ENCODE measurements at places on chromosomes 4 and X. TPM values are rescaled to one million over a fixed set of nuclear protein-coding genes. Genes with fewer than 3 reads are reported as not detected.

The SPANXN4 gene
- not detected for total RNA-seq

- H3K36me3 ChIP-seq: peaks cover 12% of the 10 kb centered on the region
- H3K4me3 ChIP-seq: no peak overlapping the region
- DNase-seq: no peak
- no peaks in the 10 kb centered on the region for H3K27me3 ChIP-seq
- H3K4me1 ChIP-seq: peaks cover 6% of the 10 kb centered on the region
- H3K27ac ChIP-seq: peak overlapping the region; percentile 63
Observed at GRCh38 chr4:145066063-145066501, 31.9 kb downstream of the ANAPC10 start.

GRCh38 chrX:13271511-13271910, 48.3 kb downstream of the ATXN3L start:
- DNase-seq: no peak
- H3K4me3 ChIP-seq: no peak overlapping the region
- H3K27ac ChIP-seq: no peak overlapping the region
- no peaks in the 10 kb centered on the region for H3K4me1 ChIP-seq

DNA sequence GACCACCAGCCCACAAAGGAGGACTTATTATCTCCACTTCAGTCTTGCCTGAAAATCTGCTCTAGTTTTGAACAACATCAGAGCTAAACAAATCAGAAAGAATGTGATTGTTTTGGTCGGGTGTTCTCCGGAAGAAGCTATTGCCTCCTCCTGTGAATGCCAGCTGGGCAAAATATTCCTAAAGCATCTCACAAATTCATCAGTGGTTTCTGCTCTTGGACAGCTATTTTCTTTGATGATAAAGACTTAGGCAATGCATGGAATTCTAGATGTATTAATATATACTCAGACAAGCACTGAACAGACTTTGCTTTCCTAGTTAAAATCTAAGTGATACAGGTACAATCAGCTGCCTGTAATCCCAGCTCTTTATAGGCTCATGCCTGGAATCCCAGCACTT, 71.8 kb downstream of the ASMT start:
- no peak for DNase-seq
- peaks cover 15% of the 10 kb centered on the region for H3K4me1 ChIP-seq
- no peak overlapping the region for H3K27ac ChIP-seq
- H3K27me3 ChIP-seq: no peaks in the 10 kb centered on the region

DNA sequence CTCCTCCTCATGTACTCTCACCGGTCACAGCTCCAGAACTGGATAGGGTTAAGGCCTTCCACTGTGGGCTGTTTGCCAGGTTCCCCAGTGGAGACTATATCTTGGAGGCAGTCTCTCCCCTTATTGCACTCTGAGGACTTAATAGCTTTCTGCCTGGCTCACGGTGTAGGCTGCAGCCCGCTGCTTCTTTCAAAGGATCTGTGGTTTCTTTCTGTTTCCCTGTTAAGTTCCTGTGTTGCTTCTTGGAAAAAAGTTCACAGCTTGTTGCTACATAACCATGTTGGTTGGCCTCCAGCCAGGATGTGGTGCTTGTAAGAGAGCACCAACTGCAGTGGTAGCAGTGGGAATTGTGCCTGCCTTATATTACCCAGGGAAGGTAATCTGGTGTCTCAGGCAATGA, 24.9 kb upstream of the ZDHHC15 start:
- no peaks in the 10 kb centered on the region for H3K36me3 ChIP-seq
- no peak overlapping the region for H3K27ac ChIP-seq
- no peaks in the 10 kb centered on the region for H3K4me1 ChIP-seq

- H3K4me1 ChIP-seq: peaks cover 49% of the 10 kb centered on the region
- H3K27ac ChIP-seq: no peak overlapping the region
- peak overlapping the region; percentile 45 for H3K4me3 ChIP-seq
- no peak for DNase-seq
Observed at GRCh38 chr4:4857001-4857808, 2.3 kb upstream of the MSX1 start.
